ENCODE measurements at places on chromosomes 13 and 19. TPM values are rescaled to one million over a fixed set of nuclear protein-coding genes. Genes with fewer than 3 reads are reported as not detected.

GRCh38 chr13:76795701-76796695 is 90.2 kb downstream of the KCTD12 start:
- no peak for DNase-seq
- H3K36me3 ChIP-seq, result no peaks in the 10 kb centered on the region
- H3K4me3 ChIP-seq, result no peak overlapping the region
- peaks cover 32% of the 10 kb centered on the region for H3K4me1 ChIP-seq

- H3K27ac ChIP-seq, result peak overlapping the region; percentile 45
- H3K27me3 ChIP-seq, result peaks cover 86% of the 10 kb centered on the region
These were observed 4.3 kb downstream of the NOTCH3 start for GRCh38 chr19:15196360-15197005.

GRCh38 chr19:19204181-19204580 is 967 bp upstream of the NR2C2AP start:
- H3K4me1 ChIP-seq, result peaks cover 13% of the 10 kb centered on the region
- H3K36me3 ChIP-seq, result no peaks in the 10 kb centered on the region
- H3K27me3 ChIP-seq, result no peaks in the 10 kb centered on the region
- no peak for DNase-seq
- no peak overlapping the region for H3K27ac ChIP-seq

DNA sequence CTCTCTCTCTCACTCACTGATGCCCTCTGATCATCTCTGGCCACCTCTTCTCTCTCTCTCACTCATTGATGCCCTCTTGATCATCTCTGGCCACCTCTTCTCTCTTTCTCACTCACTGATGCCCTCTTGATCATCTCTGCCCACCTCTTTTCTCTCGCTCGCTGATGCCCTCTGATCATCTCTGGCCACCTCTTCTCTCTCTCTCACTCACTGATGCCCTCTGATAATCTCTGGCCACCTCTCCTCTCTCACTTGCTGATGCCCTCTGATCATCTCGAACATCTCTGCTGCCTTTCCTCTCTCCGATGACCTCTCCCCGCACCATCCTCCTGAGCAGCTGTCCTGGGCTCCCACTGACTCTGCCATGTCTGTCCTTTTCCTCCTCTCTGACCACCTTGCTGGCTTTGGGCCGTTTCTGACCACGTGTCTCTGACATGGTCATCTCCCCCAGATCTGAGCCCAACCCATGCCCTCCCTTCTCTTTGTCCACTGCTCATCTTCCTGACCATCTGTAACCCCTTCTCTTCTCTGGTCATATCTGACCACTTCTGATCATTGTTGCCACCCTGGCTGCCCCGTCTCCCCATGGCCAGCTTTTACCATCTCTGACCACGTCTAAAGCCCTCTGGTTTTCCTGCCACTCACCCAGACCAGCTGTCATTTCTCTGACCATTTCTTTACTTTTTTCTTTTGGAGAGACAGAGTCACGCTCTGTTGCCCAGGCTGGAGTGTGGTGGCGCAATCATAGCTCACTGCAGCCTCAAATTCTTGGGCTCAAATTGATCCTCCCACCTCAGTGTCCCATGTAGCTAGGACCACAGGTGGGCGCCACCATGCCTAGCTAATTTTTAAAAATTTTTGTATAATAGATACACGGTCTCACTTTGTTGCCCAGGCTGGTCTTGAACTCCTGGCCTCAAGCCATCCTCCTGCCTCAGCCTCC is 2.4 kb downstream of the LRFN3 start:
- peaks cover 28% of the 10 kb centered on the region for H3K36me3 ChIP-seq
- no peaks in the 10 kb centered on the region for H3K27me3 ChIP-seq
- no peak overlapping the region for H3K27ac ChIP-seq
- peaks cover 23% of the 10 kb centered on the region for H3K4me1 ChIP-seq
- no peak for DNase-seq

DNA sequence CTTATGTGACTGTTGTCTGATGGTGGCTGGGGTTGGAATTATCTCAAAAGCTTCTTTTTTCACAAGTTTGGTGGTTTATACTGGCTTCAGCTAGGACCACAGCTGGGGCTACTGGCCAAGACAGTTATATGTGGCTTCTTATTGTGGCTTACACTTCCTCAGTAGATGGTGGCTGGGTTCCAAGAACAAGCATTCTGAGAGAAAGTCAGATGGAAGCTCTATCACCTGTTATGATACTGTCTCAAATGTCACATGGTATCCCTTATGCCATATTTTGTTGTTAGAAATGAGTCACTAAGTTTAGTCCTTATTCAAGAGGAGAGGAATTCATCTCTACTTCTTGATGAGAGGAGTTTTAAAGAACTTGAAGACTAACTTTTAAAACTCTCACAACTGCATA is 41.6 kb downstream of the NDFIP2 start:
- no peak for DNase-seq
- H3K4me3 ChIP-seq, result no peak overlapping the region
- no peaks in the 10 kb centered on the region for H3K27me3 ChIP-seq
- H3K36me3 ChIP-seq, result peaks cover 36% of the 10 kb centered on the region
- H3K27ac ChIP-seq, result no peak overlapping the region
- H3K4me1 ChIP-seq, result no peaks in the 10 kb centered on the region

GRCh38 chr13:30818323-30818960 is 83.1 kb downstream of the ALOX5AP start:
- H3K27me3 ChIP-seq, result peaks cover 4% of the 10 kb centered on the region
- no peaks in the 10 kb centered on the region for H3K36me3 ChIP-seq
- no peak for DNase-seq
- H3K27ac ChIP-seq, result no peak overlapping the region
- no peak overlapping the region for H3K4me3 ChIP-seq

GRCh38 chr13:94641409-94641941 is 39.8 kb downstream of the GPR180 start:
- no peaks in the 10 kb centered on the region for H3K4me1 ChIP-seq
- no peak overlapping the region for H3K4me3 ChIP-seq
- H3K27me3 ChIP-seq, result no peaks in the 10 kb centered on the region
- H3K36me3 ChIP-seq, result no peaks in the 10 kb centered on the region
- no peak overlapping the region for H3K27ac ChIP-seq

- no peak for DNase-seq
- no peak overlapping the region for H3K27ac ChIP-seq
- no peaks in the 10 kb centered on the region for H3K4me1 ChIP-seq
- no peak overlapping the region for H3K4me3 ChIP-seq
These were observed 1763.3 kb upstream of the MIR17HG start for GRCh38 chr13:89584058-89584620.

DNA sequence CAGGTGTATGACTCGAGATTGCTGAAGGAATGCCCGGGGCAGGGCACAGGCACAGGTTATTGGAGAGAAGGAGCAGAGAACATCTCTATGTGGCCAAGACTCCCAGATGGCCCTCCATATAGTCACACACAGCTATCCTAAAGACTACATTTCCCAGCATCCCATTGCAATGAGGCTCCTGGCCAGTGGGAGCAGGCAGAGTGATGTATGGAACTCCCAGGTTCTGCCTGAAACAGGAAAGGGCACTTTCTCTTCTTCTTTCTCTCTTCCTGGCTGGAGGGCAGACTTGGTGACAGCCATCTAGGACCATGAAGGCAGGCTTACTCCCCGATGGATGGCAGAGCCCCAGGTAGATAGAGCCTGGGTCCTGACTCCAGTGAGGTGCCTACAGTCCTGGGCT is 13.5 kb downstream of the PPP1R13L start:
- peaks cover 65% of the 10 kb centered on the region for H3K36me3 ChIP-seq
- H3K4me1 ChIP-seq, result no peaks in the 10 kb centered on the region
- peaks cover 29% of the 10 kb centered on the region for H3K27me3 ChIP-seq
- no peak overlapping the region for H3K4me3 ChIP-seq

GRCh38 chr13:111175935-111176334 is 60.8 kb downstream of the ARHGEF7 start:
- H3K27me3 ChIP-seq, result no peaks in the 10 kb centered on the region
- peak overlapping the region; percentile 67 for H3K27ac ChIP-seq
- no peaks in the 10 kb centered on the region for H3K36me3 ChIP-seq
- peaks cover 42% of the 10 kb centered on the region for H3K4me1 ChIP-seq

- DNase-seq, result no peak
- H3K27me3 ChIP-seq, result no peaks in the 10 kb centered on the region
- no peak overlapping the region for H3K27ac ChIP-seq
- no peaks in the 10 kb centered on the region for H3K4me1 ChIP-seq
- H3K4me3 ChIP-seq, result no peak overlapping the region
- no peaks in the 10 kb centered on the region for H3K36me3 ChIP-seq
These were observed 282.7 kb upstream of the KLHL1 start for GRCh38 chr13:70390968-70391367.

- DNase-seq, result no peak
- H3K36me3 ChIP-seq, result no peaks in the 10 kb centered on the region
- no peaks in the 10 kb centered on the region for H3K27me3 ChIP-seq
- H3K4me3 ChIP-seq, result no peak overlapping the region
- H3K27ac ChIP-seq, result no peak overlapping the region
These were observed 482.6 kb upstream of the GPC6 start for GRCh38 chr13:92743992-92744391.

DNA sequence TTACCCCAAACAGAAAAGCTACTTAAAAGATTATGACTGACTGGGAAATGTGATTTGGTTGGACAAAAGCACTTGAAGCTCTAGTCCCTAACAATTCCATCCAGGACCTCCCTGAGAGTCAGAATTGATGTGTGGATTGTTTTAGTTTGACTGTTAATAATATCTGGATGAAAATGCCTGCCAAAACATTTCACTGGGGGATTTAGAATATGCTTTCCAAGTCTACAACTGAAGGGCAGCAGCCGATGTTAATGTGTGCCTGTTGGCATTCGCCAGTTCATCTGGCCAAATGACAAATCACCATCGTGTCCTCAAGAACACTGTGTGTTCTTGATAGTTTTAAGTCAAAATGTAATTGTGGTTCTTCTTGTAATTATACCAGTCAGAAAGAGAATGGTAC is 76.0 kb upstream of the TSC22D1 start:
- H3K27me3 ChIP-seq, result no peaks in the 10 kb centered on the region
- no peak overlapping the region for H3K4me3 ChIP-seq
- no peaks in the 10 kb centered on the region for H3K4me1 ChIP-seq

- H3K4me3 ChIP-seq, result no peak overlapping the region
- peaks cover 3% of the 10 kb centered on the region for H3K36me3 ChIP-seq
- H3K4me1 ChIP-seq, result peaks cover 50% of the 10 kb centered on the region
- H3K27ac ChIP-seq, result peak overlapping the region; percentile 89
- no peak for DNase-seq
- H3K27me3 ChIP-seq, result no peaks in the 10 kb centered on the region
These were observed 9.0 kb upstream of the ACTN4 start for GRCh38 chr19:38638461-38638860.

GRCh38 chr19:4301590-4302242 is 473 bp downstream of the TMIGD2 start:
- H3K27me3 ChIP-seq, result peaks cover 21% of the 10 kb centered on the region
- H3K4me3 ChIP-seq, result no peak overlapping the region
- no peaks in the 10 kb centered on the region for H3K4me1 ChIP-seq
- DNase-seq, result no peak
- H3K27ac ChIP-seq, result no peak overlapping the region

DNA sequence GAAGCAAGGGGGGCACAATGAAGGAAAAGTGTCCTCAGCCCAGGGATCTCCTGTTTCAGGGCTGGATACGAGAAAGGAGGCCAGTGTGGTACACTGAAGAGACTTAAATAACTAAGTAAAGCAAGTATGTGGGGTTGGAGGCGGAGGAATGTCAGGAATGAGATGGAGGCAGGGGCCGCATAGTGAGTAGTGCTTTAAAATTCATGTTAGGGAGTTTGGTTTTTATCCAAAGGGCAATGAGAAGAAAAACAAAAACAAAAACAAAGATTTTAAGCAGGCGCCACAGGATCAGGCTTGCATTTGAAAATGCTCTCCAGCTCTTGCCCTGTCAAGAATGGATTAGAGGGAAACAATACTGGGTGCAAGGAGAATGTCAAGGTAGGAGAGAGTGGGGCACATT is 273.4 kb downstream of the DCLK1 start:
- DNase-seq, result no peak
- H3K27me3 ChIP-seq, result no peaks in the 10 kb centered on the region
- peaks cover 12% of the 10 kb centered on the region for H3K4me1 ChIP-seq

DNA sequence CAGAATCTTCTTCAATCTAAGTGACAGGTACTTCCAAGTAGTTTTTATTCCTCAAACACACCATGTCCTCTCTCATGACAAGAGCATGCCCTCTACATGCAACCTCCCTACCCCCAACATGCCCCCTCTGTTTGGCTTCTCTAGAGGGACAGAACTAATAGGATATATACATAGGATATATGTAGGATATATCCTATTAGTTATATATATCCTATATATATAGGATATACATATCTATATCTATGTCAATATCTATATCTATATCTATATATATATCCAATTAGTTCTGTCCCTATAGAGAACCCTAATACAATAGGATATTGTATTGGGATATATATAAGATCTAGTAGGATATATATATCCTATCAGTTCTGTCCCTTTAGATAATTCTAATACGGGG is 701.9 kb upstream of the MIR17HG start:
- no peak for DNase-seq
- no peak overlapping the region for H3K4me3 ChIP-seq
- H3K27ac ChIP-seq, result no peak overlapping the region
- H3K4me1 ChIP-seq, result no peaks in the 10 kb centered on the region
- H3K36me3 ChIP-seq, result no peaks in the 10 kb centered on the region
- H3K27me3 ChIP-seq, result no peaks in the 10 kb centered on the region

GRCh38 chr13:35630551-35631275 is 154.2 kb upstream of the MAB21L1 start:
- DNase-seq, result peak; percentile 7
- no peaks in the 10 kb centered on the region for H3K36me3 ChIP-seq
- no peaks in the 10 kb centered on the region for H3K27me3 ChIP-seq
- H3K4me1 ChIP-seq, result no peaks in the 10 kb centered on the region
- no peak overlapping the region for H3K4me3 ChIP-seq

DNA sequence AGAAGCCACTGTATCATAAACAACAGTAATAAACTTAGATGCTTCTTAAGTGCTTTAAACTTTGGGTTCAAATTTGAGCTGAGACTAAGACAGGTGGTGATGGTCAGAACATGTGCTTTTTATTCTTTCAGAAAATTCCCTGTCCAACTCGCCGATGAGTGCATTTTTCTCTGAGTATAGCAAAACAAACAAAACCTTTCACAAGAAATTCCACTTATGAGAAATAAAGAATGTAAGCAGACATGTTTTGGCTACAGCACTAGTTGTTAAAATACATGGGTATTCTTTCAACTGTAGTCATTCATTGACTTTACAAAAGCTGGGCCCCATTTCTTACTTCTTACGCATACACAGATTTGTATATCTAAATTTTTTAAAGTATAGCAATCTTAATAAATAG is 125.6 kb downstream of the SPRY2 start:
- DNase-seq, result no peak
- no peak overlapping the region for H3K27ac ChIP-seq

DNA sequence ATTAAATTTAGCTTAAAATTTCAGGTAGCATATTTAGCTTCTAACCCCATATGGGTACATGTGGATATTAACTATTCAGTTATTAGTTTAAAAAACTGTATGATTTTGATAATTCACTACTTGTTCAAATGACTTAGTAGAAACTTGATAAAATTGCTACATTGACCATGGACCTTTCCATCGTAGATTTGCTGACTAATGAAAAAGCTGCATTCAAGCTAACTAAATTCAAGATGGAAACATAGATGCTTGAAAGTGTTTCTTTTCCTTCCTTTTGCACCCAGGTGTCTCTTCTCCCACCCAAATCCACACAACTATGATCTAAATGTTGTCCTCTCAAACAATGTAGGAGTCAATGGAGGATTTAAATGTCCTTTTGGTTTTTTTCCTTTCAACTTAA is 439.2 kb downstream of the TBC1D4 start:
- H3K4me1 ChIP-seq, result no peaks in the 10 kb centered on the region
- H3K27ac ChIP-seq, result no peak overlapping the region
- H3K4me3 ChIP-seq, result no peak overlapping the region
- H3K27me3 ChIP-seq, result no peaks in the 10 kb centered on the region
- DNase-seq, result no peak
- H3K36me3 ChIP-seq, result no peaks in the 10 kb centered on the region

PLVAP gene
- 14.5 TPM for total RNA-seq

PODNL1 gene
- 1.6 TPM for total RNA-seq

IL12RB1 gene
- 0.33 TPM for total RNA-seq

F10 gene
- total RNA-seq, result 8.0 TPM

ELAVL3 gene
- total RNA-seq, result not detected

KLK4 gene
- not detected for total RNA-seq

Measured in heart right ventricle (tissue), 16 donors.